Aorta (tissue), 5 donors: ENCODE measurements at places on chromosomes 5 and 9. TPM values are rescaled to one million over a fixed set of nuclear protein-coding genes. Genes with fewer than 3 reads are reported as not detected.

DNA sequence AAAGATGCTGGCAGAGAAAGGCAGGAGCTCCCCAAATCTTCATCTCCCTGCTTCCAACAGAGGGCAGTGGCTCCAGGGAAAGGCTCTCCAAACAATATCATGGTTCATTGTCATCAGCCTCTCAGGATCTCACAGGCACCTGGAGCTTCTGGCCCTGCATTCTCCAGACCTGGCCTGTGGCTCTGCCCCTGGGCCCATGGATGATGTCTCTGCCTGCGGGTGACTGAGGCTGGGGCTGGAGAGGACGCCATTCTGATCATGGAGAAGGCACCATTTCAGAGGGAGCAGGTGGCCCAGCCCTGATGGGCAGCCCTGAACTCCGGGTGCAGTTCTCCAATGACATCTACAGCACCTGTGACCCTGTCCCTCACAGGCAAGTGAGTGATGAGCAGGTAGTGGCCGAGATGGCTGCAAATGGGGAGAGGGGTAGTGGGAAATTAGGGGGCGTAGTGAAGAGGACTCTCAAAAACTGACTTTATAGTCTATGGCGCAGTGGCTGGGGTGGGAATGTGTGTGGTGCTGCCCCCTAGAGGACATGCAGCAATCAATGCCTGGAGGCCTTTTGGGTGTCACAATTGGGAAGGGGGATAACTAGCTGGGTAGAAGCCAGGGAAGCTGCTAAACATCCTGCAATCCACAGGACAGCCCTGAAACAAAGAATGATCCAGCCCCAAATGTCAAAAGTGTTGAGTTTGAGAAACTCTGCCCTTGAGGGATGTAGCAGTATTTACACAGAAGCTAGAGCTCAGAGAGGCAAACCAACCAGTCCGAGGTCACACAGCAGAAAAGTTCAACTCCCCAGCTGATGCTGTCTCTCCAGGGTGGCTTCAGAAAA is 3.2 kb downstream of the SH3PXD2B start:
- DNase-seq: peak; percentile 77

DNA sequence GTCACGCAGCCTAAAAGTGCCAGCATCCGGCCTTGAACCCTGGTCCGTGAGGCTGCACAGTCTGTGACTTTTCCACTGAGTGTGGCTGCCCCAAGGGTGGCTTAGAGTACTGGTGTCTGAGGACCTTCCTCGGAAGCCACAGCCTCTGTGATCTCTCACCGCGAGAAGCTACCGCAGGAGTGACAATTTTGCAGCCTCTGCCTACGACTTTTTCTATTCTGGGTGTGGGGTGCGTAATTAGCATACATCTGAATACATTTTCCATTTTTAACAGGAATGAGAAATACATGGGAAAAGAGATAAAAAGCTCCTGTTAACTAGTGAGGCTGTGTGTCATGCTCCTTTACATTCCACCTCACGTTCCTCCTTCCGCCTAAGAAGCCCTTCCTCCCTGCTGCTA is 48.3 kb upstream of the HRH2 start:
- no peak for DNase-seq

Gene ENTPD2
- 1.7 TPM for total RNA-seq

DNA sequence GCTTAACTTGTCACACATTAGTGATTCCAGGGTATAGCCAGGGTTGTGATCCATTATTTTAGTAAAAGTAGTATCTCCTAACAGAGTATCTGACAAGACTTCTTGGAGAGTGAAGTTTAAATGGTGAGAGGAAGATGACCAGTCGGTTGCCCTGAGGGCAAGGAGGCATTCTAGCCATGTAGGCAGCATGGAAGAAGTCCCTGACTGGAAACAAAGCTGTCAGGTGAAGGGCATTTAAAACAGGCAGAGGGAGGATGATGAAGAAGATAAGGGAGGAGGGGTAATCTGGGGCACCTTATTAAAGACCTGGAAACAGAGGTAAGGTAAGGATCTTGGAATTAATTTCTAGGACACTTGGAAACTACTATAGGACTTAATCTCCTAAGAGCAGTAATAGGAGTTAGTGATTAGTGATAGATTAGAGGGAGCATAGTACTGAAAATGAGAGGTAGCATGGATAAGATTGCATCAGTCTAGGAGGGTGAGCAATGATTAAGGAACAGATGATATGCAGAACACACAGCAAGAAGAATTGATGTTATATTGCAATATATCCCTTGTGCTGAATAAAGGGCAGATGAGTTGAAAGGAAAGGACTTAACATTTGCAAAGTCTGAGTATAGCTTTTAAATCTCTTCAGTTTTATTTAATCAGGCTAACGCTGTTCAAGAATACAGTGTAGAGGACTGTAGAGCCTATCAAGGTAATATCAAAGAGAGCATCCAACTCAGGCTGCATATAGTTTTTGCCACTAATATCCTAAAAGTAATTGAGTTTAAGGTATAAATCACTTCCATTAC is 9.6 kb downstream of the KIF2A start:
- DNase-seq: no peak

Gene QRFP
- not detected for total RNA-seq

- no peak for DNase-seq
Observed at GRCh38 chr5:154483654-154484392, 5.8 kb upstream of the HAND1 start.

Gene ZSWIM6
- total RNA-seq: 19.5 TPM

Gene PTPRD
- total RNA-seq: 49.2 TPM

- DNase-seq: no peak
Observed at GRCh38 chr5:169971780-169972179, 8.5 kb downstream of the INSYN2B start.

DNA sequence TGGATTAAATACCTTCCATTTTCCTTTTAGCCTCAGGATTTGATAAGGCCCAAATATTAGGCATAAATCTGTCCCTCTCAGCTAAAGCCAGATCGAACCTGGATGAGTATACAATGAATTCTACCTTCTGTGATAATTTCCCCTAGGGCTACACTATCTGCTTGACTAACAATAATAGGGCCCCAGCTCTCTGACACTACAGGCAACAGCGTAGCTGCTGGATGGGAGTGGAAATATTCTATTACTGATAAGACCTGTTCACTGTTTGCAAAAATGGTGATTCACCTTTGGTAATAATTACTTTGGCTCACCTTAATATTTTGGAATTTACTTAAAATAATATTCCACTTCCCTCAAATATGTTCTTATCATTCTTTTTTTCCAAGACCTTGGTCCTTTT is 644.2 kb upstream of the SEMA6A start:
- no peak for DNase-seq

DNA sequence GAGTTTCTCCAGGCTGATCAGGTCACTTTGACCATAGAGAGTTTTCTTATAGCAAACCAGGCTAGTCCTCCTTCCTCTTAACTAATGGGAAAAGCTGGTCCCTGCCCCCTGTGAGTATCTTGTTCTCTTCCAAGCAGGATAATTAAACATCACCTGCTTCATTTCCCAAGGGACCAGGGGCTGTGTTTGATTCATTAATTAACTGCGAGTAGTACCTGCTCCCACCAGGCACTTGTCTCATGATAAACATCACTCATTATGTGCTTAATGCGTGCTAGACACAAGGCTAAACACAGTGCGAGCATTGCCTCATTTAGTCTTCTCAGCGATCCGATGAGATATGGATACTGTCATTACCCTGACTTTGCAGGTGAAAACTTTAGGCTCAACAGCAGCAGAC is 1.7 kb upstream of the FAM163B start:
- no peak for DNase-seq

Gene SLCO6A1
- total RNA-seq: not detected

DNA sequence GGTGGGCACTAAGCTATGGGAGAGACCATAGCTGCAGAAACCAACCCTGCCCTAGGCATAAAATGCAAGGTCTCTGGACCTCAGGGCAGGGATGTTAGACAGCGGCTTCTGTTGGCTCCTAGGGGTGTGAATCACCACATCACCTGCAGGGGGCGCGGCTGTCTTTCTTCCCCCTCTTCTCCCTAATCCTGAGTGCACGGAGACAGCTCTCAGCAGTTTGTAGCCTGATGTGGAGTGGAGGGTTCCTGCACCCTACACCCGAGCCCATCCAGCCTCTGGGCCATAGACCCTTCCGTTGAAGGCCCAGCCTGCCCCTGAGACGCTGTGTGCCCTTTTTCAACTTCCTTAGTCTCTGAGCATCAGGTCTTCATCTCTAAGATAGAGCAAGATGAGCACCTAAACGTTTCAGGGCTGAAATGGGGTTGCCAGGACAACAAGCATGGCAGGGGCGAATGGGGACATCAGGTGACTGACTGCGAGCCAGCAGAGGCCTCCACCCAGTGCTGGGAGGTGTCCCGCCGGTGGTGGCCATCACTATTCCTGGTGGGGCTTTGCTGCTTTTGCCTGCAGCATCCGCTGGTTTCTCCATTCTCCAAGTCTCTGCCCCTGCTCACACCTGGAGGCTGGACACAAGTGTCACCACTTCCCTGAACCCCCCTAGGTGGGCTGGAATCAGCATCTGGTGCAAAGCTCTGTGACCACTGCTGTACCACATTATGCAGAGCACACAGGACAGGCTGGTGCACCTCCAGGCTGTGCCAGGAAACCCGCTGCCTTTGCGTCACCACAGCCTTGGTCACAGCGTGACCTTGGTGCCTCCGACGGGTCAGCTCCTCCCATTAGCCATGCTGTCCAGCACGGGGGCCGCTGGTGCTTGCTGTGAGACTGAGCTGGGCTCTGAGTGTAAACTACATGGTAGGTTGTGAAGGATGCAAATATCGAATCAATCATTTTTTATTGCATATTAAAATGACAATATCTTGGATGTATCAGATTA is 2.5 kb upstream of the SEC16A start:
- peak; percentile 94 for DNase-seq

- no peak for DNase-seq
Observed at GRCh38 chr5:65760504-65761275, 38.7 kb downstream of the NLN start.

- DNase-seq: no peak
Observed at GRCh38 chr5:59568161-59568560, 325.4 kb downstream of the PDE4D start.

GRCh38 chr9:121118266-121118665 is 43.5 kb downstream of the CNTRL start:
- no peak for DNase-seq

DNA sequence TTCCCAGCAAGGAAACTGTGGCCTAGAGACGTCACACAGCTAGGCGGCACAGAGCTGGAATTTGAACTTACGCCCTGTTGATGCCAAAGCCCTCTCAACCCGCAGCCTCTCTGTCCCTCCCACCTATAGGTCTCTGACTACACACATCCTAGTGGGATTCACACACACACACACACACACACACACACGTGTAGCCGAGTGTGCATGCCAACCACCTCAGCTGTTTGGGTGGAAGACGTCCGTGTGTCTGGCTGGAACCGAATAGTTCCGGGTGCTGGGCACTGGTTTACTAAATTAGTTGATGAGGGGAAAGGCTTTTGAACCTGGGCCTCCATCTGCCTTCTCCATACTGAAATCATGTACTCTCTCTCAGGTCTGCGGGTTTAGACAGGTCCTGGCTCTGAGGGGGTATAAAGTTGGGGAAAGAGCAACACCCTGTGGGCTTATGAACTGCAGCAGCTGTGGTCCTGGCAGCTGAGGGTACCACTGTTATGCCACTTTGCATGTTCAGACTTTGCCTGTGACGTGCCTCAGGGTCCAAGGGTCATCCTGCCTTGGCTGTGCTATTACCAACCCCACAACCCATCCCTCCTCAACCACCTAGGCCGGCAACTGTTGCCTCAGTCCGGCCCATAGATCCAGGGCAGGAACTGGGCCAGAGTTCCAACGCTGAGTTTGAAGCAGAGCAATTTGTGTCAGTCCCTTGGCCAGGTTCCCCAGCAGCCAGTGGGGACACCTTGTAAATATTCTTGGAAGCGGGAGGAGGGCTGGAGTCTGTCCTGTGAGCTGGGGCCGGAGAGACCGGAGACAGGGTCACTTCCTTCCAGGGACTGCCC is 50.5 kb downstream of the PSD2 start:
- peak; percentile 68 for DNase-seq

Gene LHX6
- total RNA-seq: 12.2 TPM
